AG04450 (cell line): ENCODE measurements at places on chromosomes 5 and 9. TPM values are rescaled to one million over a fixed set of nuclear protein-coding genes. Genes with fewer than 3 reads are reported as not detected.

- no peak for DNase-seq
These were observed 75.6 kb downstream of the S1PR3 start for GRCh38 chr9:89066835-89067234.

GRCh38 chr9:100498592-100498991 lies 25.6 kb downstream of the TMEFF1 start:
- DNase-seq, result no peak

DNA sequence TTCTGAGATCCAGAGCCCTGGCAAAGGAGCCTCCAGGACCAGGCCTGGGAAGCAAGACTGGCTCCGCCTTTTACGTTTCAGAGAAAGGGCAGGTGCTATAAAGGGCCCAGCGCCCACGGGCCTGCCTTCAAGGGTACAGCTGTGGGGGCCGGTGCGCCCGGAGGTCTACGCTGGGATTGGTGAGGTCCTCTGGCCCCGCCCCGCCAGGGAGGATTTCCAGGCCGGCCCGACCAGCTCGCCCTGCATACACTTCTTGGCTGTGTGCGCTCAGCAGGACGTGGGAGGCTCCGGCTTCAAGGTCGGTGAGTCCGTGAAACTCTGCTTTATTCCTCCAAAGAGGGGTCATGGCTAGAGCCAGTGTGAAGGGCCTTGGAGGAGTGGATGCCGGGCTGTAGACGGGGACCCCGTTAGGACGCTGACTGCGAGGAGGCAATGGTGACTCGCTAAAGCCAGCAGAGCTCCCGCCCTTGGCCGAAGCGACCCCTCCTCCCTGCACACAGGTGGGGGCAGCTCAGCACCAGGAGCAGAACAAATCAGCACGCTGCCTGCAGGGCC lies at the start of gene CKMT2:
TSS of gene CKMT2 (plus strand) at position 243 of the 555 bp plus-strand sequence. CDS start 17,811 bp downstream, outside the sequence.
- no peak for DNase-seq

- no peak for DNase-seq
These were observed 117.2 kb upstream of the RGMB start for GRCh38 chr5:98656125-98656795.

GRCh38 chr9:98356326-98356725 lies 100.9 kb upstream of the TBC1D2 start:
- DNase-seq, result no peak

GRCh38 chr9:124797343-124798103 lies 20.6 kb downstream of the OLFML2A start:
- DNase-seq, result no peak

DNA sequence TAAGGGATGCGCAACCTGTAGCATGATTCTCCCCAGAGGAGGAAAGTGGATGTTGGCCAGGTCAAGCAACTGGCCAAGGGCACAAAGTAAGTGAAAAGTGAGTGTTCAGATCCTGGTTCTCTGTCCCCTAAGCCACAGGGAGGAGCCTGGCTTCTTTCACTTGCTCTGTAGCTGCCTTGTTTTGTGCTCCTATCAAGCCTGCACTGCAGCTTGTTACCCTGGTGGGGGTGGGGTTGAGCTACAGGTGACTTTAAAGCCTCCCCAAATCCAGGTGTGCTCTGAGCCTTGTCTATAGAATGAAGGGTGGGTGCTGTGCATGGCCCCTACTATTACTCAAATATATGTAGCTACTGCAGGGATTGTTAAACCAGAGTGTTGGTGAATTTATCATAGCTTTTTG lies 32.9 kb downstream of the RALGPS1 start:
- no peak for DNase-seq

GRCh38 chr9:7665874-7666273 lies 133.7 kb downstream of the DMAC1 start:
- DNase-seq, result no peak

DNA sequence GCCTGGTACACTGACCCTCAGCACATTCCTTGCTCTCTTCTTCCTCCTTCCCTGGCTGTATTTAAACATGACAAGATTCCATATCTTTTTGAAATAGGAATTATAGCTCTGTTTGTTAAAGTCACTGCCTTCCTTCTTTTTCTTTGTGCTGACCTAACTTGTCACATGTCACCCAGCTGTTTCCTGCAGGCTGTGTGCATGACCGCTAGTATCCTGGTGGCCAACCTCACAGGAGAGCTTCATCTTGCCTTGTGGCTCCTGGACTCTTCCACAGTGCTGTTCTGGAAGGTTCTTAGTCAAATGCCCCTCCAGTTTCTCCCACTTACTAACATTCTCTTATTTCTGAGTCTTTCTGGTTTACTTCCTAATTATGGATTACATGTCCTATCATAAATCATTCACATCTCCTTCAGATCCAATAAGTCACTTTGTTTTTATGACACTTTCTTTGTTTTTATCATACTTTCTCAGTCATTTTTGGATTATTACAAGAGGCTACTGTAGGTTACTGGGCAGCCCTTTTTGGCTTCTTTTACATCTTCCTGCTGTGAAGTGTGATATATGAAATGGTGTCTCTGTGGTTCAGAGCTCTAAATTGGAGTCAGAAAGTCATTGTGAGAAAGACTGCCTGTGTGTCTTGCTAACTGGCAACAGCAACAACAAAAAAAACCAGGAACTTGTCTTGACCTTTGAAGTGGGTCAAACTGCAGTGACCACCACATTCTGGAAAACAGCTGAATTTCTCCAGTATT lies 463.6 kb upstream of the DAP start:
- DNase-seq, result no peak

DNA sequence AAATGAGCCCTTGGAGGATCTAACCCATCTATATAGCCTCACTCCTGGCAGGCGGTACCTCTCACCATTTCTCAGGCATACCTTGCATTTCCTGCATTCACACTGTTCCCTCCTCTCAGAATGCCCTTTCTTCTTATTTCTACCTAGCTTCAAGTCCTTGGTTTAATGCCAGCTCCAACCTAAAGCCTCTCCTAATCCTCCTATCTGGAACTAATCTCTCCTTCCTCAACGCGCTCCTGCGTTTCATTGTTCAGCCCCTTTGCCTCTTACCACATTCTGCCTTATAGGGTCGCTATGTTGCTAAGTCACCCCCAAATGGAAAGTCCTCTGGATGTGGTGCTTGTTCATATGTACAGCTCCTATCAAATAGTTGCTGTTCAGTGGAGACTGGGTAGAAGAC lies 288.5 kb upstream of the TUT7 start:
- DNase-seq, result no peak

GRCh38 chr9:2727374-2727773 lies 10.1 kb downstream of the KCNV2 start:
- DNase-seq, result no peak

- DNase-seq, result no peak
These were observed 170.1 kb downstream of the GOLPH3 start for GRCh38 chr5:32003981-32004380.

GRCh38 chr5:171978016-171978415 lies 28.4 kb downstream of the FBXW11 start:
- no peak for DNase-seq

DNA sequence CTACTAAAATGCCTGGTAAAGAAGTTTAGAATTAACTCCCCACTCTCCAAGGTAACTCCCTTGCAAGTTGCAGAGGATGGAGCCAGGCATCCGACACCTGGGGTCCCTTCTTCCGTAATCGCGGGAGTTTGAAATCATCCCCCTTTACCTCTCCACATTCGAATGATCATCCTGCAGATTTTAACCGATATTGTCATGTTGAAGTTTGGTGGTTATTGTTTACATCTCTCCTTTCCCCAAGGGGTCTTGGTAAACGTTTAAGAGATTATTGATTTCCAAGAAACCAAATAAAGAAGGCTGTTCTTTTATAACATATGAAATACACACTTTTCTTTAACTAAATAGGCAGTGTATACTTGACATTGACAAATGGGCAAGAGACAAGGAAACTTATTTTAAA lies 26.7 kb downstream of the NR2F1 start:
- DNase-seq, result no peak

DNA sequence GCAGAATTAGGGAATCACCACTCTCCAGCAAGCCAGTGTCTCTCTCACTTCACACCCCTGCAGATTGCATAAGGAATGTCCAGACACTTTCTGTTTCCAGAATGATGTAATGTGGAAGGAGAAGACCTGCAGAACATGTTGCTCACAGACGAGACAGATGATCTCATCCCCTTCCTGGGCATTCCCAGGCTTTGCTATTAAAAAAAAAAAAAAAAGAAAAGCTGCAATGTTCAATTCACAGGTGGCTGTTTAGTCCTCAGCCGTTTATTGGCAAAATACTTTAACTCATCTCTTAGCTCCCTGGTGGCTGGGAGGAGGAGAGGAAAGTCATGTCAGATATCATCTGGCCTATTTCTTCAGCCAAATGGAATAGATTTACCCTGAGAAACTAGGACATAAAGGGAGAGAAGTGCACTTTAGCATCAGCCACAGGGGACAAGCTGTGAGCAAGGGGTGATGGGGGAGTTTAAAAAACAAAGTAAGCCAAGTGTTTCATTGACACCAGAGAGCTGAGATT lies 95.9 kb upstream of the TNC start:
- peak; percentile 66 for DNase-seq

DNA sequence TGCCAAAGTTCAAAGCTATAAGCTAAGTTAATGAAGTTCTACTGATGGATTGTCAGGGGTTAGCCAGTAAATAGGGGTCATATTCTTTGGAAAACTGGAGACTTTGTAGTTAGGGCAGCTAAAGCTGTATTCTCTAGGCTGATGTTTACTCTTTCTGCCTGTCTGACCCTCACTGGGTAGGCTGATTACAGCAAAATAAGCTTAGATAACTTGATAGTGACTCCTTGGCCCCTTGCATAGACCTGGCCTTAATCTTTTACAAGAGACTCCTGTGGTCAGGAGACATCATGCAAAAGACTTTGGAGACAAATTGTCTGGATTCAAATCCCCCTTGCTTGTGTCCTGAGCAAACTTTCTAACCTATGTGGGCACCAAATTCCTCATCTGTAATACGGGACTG lies 314.4 kb upstream of the MSX2 start:
- DNase-seq, result no peak

DNA sequence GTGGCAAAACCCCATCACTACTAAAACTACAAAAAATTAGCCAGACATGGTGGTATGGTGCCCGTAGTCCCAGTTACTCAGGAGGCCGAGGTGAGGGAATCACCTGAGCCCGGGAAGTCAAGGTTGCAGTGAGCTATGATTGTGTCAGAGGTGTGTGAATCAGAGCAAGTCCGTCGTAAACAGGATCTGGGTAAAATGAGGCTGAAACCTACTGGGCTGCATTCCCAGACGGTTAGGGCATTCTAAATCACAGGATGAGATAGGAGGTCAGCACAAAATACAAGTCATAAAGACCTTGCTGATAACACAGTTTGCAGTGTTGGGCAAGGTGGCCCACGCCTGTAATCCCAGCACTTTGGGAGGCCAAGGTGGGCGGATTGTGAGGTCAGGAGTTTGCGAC lies 1.9 kb upstream of the CLTB start:
- no peak for DNase-seq

GRCh38 chr5:44568519-44568918 lies 179.3 kb upstream of the FGF10 start:
- no peak for DNase-seq

- no peak for DNase-seq
These were observed 351.4 kb downstream of the PLK2 start for GRCh38 chr5:58108511-58108910.

DNA sequence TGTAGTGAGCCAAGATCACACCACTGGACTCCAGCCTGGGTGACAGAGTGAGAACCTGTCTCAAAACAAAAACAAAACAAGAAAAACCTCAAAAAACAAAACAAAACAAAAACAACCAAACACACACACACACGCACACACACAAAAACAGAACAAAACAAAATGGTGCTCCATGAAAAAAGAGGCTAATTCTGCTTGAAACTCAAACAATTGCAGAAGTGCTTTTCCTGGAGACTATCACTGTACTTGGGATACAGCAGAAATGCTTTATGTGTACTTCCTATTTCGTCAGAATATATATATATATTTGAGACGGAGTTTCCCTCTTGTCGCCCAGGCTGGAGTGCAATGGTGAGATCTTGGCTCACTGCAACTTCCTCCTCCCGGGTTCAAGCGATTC lies 49.9 kb upstream of the HSPA9 start:
- DNase-seq, result no peak

GRCh38 chr5:134738963-134739661 lies 764 bp downstream of the CAMLG start:
- no peak for DNase-seq

GRCh38 chr5:66850354-66851075 lies 254.3 kb downstream of the MAST4 start:
- no peak for DNase-seq

DNA sequence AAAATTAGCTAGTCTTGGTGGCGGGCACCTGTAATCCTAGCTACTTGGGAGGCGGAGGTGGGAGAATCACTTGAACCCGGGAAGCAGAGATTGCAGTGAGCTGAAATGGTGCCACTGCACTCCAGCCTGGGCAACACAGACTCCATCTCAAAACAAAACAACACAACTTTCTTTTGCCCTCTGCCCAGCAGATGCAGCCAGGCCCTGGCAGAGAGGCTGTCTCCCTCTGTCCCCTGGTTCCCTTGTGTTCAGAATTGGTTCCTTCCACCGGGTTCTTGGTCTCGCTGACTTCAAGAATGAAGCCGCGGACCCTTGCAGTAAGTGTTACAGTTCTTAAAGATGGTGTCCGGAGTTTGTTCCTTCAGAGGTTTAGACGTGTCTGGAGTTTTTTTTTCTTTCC lies 30.2 kb upstream of the CEP72 start:
- DNase-seq, result no peak

- DNase-seq, result no peak
These were observed 782 bp downstream of the BICD2 start for GRCh38 chr9:92763721-92764380.

DNA sequence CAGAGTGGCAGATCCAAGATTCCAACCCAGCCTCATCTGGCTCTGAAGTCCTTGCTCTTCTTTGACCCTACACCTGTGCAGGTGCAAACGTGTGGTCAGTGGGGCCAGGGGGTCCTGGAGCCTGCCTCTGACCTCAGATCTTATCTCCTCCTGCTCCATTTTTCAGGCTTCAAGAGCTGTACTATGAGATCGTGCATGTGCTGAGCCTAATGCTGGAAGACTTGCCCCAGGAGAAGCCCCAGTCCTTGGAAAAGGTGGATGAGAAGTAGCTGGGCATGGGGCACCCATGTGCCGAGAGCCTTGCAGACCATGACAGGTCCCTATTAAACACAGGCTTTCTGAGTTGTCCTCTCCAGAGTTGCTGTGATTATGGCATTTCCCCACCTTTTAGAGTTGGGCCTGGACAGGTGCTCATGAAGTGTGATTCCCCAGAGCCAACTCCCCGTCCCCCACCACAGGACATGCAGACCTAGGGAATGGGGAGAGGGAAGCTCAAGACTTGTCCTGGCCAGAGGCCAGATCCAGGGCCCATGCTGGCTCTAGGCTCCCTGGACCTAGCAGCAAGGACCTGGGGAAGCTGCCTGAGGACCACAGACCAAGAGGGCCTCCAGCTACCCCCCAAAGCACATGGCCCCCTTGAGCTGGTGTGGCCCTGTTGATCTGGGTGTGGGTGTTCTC lies 22.5 kb downstream of the PITX1 start:
- DNase-seq, result no peak

GRCh38 chr9:110509792-110510191 lies 69.7 kb downstream of the SVEP1 start:
- no peak for DNase-seq

FANCG gene
- 8.5 and 9.1 TPM in 2 replicates for polyA plus RNA-seq

CLIC3 gene
- 0.42 and 0.63 TPM in 2 replicates for polyA plus RNA-seq

DMRT3 gene
- polyA plus RNA-seq, result not detected in 2 replicates

PCDHB3 gene
- 0.12 and 0.15 TPM in 2 replicates for polyA plus RNA-seq

SPINK13 gene
- polyA plus RNA-seq, result not detected in 2 replicates

RBM22 gene
- polyA plus RNA-seq, result 42.4 and 49.5 TPM in 2 replicates

SPATA6L gene
- polyA plus RNA-seq, result 1.0 and 1.1 TPM in 2 replicates

SSBP2 gene
- 70.4 and 74.3 TPM in 2 replicates for polyA plus RNA-seq

IRGM gene
- not detected in 2 replicates for polyA plus RNA-seq

OBP2B gene
- not detected in 2 replicates for polyA plus RNA-seq

SAPCD2 gene
- 1.5 and 1.8 TPM in 2 replicates for polyA plus RNA-seq

OR5C1 gene
- polyA plus RNA-seq, result not detected in 2 replicates

SERINC5 gene
- 7.3 and 8.5 TPM in 2 replicates for polyA plus RNA-seq

DDX4 gene
- not detected in 2 replicates for polyA plus RNA-seq

BTNL8 gene
- polyA plus RNA-seq, result not detected in 2 replicates
